ENCODE measurements at places on chromosomes 3 and 15. TPM values are rescaled to one million over a fixed set of nuclear protein-coding genes. Genes with fewer than 3 reads are reported as not detected.

Gene MED12L
- total RNA-seq, result 0.44 TPM

Gene GABRA5
- not detected for total RNA-seq

Gene CSPG5
- total RNA-seq, result under 0.01 TPM

Gene FMN1
- 23.3 TPM for total RNA-seq

Gene TLR9
- total RNA-seq, result under 0.01 TPM

Gene A4GNT
- not detected for total RNA-seq

Gene CHL1
- total RNA-seq, result 8.9 TPM

Gene SLC27A2
- total RNA-seq, result not detected

Gene SLC12A1
- not detected for total RNA-seq

Gene PDZRN3
- total RNA-seq, result 51.2 TPM

Gene GRAMD1C
- total RNA-seq, result 7.1 TPM

Gene ROPN1B
- not detected for total RNA-seq

Gene GOLGA8T
- total RNA-seq, result not detected

Gene PLIN1
- 0.50 TPM for total RNA-seq

Gene SSUH2
- not detected for total RNA-seq

Gene WWTR1
- 33.2 TPM for total RNA-seq

Gene SCN11A
- total RNA-seq, result under 0.01 TPM

Gene CCR8
- not detected for total RNA-seq

Gene ROPN1
- not detected for total RNA-seq

Gene XXYLT1
- 17.0 TPM for total RNA-seq

Gene TFG
- total RNA-seq, result 86.7 TPM

Gene RLBP1
- total RNA-seq, result not detected

Gene MKRN2OS
- total RNA-seq, result 0.33 TPM

Gene CD200
- total RNA-seq, result not detected

Gene RASGRP1
- total RNA-seq, result under 0.01 TPM

Gene ITGA11
- total RNA-seq, result 8.6 TPM

Gene GOLGA8S
- total RNA-seq, result 0.15 TPM

Gene PPM1L
- 0.87 TPM for total RNA-seq

Gene SENP2
- total RNA-seq, result 40.6 TPM

Gene IQCF5
- total RNA-seq, result not detected

Gene ALDH1L1
- total RNA-seq, result not detected

Gene VILL
- 8.0 TPM for total RNA-seq

Gene INAFM2
- total RNA-seq, result 15.7 TPM

Gene KIAA1143
- total RNA-seq, result 17.7 TPM

Gene TMEM212
- total RNA-seq, result not detected

Gene SEMA7A
- total RNA-seq, result 15.1 TPM

Gene SELENOS
- total RNA-seq, result 60.7 TPM

Gene ROBO2
- 1.0 TPM for total RNA-seq

Gene CLSTN2
- 0.29 TPM for total RNA-seq

Gene FETUB
- not detected for total RNA-seq

All from smooth muscle cell of trachea (primary cell).